Stimulated activated CD4-positive, alpha-beta T cell treated with anti-CD3 and anti-CD28 coated beads, Interleukin-2, amount 100 ng/mL, for 24 hours (primary cell): ENCODE measurements at places on chromosomes 12 and 14.

GRCh38 chr14:50403419-50403818, 6.7 kb upstream of the CDKL1 start:
- no peak for DNase-seq

DNA sequence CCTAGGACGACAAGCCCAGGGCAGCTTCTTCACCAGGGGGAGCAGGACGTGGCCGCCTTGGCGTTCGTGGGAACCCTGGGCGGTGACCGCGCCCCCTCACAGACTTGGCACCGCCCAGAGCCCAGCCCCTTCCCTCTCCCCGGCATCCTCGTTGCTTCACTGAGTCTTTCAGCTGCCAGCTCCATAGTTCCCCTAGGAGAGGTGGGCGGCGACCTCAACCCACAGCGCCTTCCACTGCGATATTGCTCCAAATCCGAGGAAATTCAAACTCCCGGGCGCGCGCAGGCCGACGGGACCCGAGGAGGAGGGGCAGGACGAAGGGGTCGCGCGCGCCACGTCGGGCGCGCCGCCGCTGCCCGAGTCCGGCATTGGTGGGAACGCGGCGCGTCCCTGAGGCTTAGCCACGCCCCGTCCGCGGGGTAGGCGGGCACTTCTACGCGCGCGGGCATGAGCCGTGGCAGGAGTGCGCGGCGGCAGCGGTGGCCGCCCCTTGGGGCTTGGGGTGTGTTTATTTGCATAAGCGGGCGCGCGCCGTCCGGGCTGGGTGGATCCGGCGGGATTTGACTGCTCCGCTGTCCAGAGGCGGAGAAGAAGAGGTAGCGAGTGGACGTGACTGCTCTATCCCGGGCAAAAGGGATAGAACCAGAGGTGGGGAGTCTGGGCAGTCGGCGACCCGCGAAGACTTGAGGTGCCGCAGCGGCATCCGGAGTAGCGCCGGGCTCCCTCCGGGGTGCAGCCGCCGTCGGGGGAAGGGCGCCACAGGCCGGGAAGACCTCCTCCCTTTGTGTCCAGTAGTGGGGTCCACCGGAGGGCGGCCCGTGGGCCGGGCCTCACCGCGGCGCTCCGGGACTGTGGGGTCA, at the start of the genes APAF1 and IKBIP:
TSS of gene APAF1 (plus strand) at position 579 of the 860 bp plus-strand sequence. CDS start 3,070 bp downstream, outside the sequence.
TSS of gene IKBIP (minus strand) at position 77 of the 860 bp plus-strand sequence. CDS start 87 bp downstream, outside the sequence.
- DNase-seq: peak; percentile 99

GRCh38 chr14:81423504-81423903, 23.4 kb upstream of the STON2 start:
- no peak for DNase-seq

DNA sequence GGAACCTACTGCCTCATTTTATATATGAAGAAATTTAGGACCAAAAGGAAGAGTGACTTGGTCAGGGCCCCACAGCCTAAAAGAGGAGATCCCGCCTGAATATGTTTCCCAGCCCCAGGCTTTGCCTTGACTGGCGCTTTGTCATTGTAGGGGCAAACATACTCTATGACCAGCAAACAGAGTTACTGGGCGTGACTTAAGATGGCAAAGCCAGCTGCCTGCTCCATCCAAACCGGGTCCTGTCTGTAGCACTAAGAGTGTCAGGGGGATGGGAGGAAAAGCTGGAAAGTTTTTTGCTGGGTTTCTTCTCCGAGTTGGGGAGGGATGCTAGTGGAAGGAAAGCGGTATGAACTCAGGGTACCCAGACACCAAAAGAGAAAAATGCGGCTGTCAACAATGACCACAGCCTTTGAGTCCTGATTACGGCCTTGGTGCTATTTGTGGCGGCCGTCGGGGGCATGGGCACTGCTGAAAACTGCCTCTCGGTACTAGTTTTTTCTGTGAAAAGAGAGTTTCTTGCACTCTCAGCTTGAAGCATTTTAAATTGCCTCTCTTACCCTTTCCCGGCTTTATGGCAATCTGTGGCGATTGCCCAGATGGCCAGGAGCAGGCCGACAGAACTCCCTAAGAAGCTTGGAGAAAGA, 82.7 kb downstream of the PRIMA1 start:
- DNase-seq: no peak

DNA sequence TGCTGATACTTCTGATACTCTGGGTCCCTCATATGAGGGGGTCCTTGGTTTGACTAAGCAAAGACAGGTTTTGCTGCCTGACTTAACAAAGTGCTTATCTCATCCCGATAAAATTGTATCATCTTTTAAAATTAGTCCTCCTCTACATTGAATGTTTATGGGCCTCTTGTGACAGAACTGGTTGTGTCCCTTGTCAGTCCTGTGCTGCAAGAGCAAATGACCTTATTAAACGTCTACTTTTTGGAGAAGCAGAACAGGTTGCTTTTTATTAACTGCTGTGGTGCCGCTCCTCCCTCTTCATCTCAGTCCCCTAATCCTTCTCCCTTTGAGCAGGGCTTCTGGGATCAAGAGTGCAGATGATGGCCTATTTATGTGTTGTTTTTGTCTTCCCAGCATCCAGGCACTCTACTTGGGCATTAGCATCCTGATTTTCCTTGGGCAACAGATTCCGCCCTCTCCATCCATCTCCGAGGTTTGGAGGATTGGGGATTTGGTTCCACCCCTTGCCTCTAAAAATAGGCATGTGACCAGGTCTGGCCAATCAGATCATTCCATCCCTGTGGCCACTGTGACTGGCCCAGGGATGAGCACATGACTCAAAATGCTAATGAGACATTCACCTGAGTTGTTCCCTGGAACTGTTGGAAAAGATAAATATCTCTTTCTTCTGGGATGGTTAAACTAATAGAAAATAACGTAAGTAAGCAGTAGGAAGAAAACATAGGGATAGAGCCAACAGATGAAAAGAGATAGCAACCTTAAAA, 2.9 kb upstream of the DENR start:
- DNase-seq: no peak

GRCh38 chr14:61568572-61569011, 126.7 kb upstream of the HIF1A start:
- DNase-seq: peak; percentile 64

DNA sequence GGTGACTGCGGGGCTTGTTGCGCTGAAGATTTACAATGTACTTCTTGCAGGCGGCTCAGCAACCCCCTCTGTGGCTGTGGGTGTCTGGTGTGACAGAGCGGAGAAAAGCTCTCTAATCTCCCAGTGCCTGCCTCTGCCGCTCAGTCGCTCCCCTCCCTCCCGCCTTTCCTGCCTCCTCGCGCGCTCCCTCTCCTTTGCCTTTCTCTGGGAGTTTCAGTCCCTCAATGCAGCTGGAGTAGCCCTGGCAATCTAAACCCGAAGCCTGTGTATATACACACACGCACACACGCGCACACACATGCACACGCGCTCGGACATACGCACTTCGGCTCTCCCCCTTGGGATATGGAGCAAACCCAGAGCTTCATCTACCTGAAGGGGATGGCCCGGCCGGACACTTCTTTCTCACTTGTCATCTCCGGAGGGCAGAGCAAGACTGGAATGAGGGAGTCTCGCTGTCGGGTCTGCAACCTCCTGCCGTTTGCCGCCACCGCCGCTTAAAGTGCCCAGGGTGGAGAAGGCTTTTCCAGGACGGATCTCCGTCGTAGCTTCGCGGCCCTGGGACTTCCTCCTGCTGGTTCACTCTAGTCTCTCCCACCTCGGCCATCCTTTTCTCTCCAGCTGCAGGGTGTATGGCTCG, 599 bp upstream of the TRHDE start:
- DNase-seq: no peak

GRCh38 chr14:102450206-102451063, 59.1 kb downstream of the ANKRD9 start:
- no peak for DNase-seq

DNA sequence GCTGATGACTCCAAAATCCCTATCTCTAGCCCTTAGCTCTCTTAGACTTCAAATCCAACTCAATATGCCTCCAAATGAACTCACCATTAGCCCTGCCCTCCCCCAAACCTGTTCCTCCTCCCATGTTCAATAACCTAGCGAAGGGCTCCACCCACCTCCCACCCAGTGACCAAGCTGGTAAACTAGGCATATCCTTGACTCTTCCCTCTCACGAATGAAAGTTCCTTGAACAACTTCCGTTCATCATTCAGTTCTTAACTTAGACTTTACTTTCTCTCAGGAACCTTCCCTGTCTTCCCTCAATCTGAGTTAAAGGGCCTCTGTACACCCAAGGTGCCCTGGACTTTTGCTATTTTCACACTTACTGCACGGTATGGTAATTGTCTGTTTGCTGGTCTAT, 1.9 kb upstream of the KLHDC1 start:
- DNase-seq: no peak

DNA sequence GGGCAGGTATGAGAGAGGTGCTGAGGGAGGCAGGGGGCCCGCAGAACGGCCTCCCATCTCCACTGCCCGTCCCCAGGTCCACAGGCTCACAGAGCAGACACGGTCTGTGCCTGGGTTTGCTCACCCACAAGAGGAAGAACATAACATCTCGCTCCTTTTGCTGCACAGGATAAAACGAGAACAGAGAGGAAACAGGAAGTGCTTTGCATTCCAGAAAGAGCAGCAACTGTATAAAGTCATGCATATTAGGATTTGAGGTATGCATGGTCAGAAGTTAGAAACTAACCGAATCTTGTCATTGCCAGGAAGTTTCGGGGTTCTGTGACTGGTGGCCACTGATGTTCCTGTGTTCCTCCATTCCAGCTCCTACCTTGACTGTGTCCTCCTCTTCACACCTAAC, 25.0 kb downstream of the NTF3 start:
- DNase-seq: no peak

GRCh38 chr12:122099280-122099749, 20.8 kb downstream of the MLXIP start:
- DNase-seq: no peak

- DNase-seq: no peak
Observed at GRCh38 chr12:122413516-122414404, 8.7 kb downstream of the CLIP1 start.

- peak; percentile 33 for DNase-seq
Observed at GRCh38 chr12:126784328-126784921, 1482.5 kb upstream of the TMEM132C start.

DNA sequence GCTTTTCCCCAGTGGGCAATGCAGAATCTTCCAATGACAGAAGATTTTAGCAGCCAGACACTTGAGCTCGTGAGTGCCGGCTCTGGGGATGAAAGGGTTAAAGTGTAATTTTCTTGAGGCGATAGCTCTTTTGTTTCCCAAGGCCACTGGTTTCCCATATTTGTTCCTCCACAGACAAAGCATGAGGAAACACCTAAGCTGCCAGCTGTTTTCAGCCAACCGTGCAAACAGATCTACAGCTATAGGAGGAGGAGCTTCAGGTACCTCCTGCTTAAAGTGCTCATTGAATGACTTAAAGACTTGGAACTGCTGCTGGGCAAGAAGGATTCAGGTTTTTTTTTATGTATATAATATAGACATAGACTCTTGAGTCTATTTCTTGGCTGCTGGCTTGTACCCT, 1311.5 kb downstream of the TMEM121 start:
- no peak for DNase-seq

- DNase-seq: no peak
Observed at GRCh38 chr12:46569826-46570439, 197.4 kb upstream of the SLC38A2 start.

GRCh38 chr12:107233551-107233950, 140.2 kb upstream of the CRY1 start:
- DNase-seq: no peak

DNA sequence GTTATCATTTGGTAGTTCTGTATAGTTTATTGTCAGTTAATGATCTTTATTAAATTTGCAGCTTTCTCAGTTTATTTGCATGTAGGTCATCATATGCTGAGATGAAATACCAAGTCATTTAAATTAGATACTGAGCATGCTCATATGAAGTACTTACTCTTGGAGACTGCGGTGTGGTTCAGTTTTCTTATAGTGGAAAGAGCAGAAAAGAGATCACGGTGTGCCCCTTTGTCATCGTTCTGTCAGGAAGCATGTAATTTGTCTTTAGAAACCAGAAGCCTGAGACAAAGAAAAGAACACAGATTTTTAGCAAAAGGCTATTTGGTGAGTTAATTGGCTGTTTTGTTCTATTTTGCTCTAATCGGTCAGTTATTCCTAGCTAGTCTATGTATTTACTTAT, 75.6 kb downstream of the PLEKHA5 start:
- no peak for DNase-seq

- DNase-seq: no peak
Observed at GRCh38 chr14:42854061-42854460, 1247.4 kb downstream of the LRFN5 start.

- no peak for DNase-seq
Observed at GRCh38 chr12:129257524-129257923, 404.2 kb downstream of the GLT1D1 start.

DNA sequence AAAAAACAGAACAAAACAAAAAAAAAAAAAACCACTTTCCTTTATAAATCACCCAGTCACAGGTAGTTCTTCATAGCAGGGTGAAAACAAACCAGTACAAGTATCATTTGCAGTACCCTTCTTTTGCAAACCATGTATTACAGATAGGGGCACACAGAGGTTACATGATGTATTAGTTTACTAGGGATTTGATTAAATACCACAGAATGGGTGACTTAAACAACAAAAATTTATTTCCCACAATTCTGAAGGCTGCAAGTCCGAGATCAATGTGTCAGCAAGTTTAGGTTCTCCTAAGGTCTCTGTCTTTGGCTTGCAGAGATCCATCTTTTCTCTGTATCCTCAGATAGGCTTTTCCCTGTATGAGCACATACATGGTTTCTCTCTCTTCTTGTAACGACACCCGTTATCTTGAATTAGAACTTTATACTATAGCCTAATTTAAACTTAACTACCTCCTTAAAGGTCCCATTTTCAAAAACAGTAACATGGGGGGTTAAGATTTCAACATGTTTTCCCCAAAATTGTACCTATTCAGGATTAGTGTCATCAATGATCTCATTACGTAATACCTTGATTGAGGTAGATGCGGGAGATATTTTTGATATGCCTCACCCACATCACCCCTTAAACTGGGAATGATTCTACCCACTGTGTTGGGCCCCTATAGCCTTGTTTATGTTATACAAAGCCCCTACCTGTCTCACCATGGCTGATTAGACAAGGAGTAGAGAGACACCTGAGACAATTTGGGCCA, 3.5 kb upstream of the CEP128 start:
- DNase-seq: no peak

GRCh38 chr12:55068416-55069010, 48.7 kb downstream of the NEUROD4 start:
- peak; percentile 16 for DNase-seq

DNA sequence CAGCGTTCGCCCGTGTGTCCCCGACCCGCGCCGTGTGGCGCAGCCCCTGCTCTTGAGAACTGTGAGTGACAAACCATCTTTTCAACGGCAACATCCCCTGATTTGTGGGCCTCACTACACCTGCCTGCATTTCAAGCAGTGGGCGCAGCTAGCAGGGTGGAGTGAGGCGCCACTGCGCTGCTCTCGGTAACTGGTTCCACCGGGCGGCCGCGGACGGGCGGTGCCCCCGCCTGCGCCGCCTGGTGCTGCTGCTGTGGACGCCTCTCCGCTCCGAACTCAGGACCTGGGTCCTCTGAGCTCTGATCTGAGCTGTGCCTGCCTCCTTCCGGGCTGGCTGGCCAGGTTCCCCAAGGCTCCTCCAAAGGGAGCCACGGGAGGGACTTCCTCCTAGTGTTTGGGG, 5.9 kb upstream of the DEGS2 start:
- no peak for DNase-seq

- no peak for DNase-seq
Observed at GRCh38 chr14:65485516-65485915, 73.0 kb downstream of the FUT8 start.
